ENCODE measurements at places on chromosomes 7 and 10. TPM values are rescaled to one million over a fixed set of nuclear protein-coding genes. Genes with fewer than 3 reads are reported as not detected.

Gene UMAD1
- 8.5 TPM for total RNA-seq

GRCh38 chr10:56715262-56715661, 354.2 kb upstream of the ZWINT start:
- no peak for DNase-seq

GRCh38 chr10:131683941-131684340, 216.9 kb upstream of the PPP2R2D start:
- no peak for DNase-seq

Gene FANK1
- 3.1 TPM for total RNA-seq

Gene EGR2
- 14.9 TPM for total RNA-seq

GRCh38 chr7:46969303-46970130, 612.4 kb downstream of the TNS3 start:
- no peak for DNase-seq

- no peak for DNase-seq
These were observed 396.2 kb downstream of the REEP3 start for GRCh38 chr10:63917363-63917762.

Gene SPAG6
- total RNA-seq = not detected

Gene KCNIP2
- 5.7 TPM for total RNA-seq

DNA sequence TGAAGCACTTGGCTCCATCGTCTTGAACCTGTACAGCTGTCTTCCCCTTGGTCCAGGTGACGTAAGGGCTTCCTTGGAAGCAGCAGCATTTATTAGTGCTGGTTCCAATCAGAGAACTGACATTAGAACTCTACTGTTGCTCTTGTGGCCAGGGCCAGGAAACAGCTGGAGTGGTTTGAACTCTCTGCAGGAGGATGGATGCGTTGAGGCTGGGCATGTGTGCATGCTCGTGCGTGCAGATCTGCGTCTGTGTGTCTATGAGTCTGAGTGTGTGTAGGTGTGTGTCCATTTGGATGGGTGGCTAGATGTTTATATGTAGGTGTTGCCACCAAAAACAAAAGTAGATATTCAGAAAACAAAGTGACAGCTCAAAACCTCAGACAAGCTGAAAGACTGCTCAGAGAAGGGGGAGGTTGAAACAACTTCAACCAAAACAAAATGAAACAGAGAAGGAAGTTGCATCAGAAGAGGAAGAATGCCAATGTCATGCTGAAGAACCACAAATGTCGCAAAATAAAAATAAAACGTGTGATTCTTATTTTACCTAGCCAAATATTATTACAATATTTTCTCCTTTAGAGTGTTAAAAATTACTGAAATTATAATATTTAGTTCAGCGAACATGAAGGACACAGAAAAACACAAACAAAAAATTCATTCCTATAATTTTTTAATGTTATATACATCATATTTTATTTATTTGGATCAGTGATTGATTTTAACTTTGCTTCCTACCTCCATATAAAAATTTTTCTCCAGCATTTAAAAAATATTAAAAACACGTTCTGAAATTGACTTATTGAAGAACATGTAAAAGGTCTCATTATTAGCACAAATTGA, 96.1 kb upstream of the MKLN1 start:
- no peak for DNase-seq

DNA sequence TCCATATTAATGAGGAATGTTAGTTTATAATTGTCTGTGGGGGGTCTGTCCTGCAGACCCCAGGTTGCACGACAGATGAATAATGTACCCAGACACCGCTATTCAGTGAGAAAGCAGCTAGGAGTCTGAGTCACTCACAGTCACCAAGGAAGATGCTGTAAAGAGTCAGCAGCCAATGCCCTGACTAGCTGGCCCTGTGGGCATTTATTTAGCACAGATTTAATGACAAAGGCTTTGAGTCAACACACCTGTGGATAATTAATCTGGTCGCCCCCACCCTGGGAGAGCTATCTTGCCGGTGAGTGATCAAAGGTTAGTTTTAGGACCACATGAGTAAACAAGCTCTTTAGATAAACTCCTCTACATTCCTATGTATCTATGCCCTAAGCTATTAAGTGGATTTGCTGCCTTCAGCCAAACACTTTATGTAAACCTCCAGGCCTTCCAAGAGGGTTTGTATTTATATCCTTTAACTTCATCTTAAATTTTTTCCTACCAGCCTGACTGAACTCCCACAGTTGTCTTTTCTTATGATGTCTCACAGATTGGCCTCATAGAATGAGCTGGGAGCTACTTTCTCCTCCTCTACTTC, 180.0 kb upstream of the ADCY1 start:
- DNase-seq = no peak

DNA sequence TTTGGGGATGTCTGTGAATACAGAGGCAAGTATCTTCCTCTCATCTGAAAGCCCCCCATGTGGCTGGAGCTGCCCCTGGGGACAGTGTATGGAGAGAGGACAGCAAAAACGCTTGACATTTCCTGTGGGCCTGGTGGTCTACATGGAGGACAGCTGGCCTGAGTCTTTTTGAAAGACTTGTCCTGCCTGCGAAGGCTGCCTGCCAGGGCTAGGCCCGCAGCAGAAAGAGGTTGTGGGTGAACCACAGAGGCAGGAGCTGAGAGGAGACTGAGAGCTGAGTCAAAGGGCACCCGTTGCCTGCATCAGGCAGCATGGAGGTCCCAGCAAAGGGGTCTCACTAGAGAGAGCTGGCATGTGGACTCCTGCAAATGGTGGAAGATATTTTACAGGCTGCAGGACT, 66.4 kb downstream of the KAT6B start:
- DNase-seq = no peak

Gene CLCN1
- 0.20 TPM for total RNA-seq

GRCh38 chr10:71780156-71780555, 6.8 kb upstream of the VSIR start:
- no peak for DNase-seq

Gene SNCG
- 7.1 TPM for total RNA-seq

DNA sequence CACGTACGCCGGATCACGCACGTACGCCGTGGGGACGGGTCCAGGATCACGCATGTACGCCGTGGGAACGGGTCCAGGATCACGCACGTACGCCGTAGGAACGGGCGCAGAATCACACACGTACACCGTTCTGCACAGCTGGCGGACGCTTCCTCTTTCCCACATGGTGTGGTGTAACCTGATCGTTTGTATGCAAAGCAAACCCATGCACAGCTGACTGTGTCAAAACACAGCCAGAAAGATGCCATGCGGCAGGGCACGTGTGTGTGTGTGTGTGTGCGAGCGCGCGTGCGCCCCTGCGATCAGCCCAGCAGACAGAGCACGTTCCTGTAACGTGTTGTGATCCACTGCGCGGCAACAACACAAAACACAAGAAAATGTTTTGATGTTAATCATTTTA, 573.6 kb downstream of the DNAJB6 start:
- DNase-seq = no peak

Gene PPP1R17
- total RNA-seq = not detected

Gene ACSL5
- total RNA-seq = 10.1 TPM

Gene CYP17A1
- not detected for total RNA-seq

- DNase-seq = no peak
These were observed 84.0 kb downstream of the ANLN start for GRCh38 chr7:36473454-36474282.

DNA sequence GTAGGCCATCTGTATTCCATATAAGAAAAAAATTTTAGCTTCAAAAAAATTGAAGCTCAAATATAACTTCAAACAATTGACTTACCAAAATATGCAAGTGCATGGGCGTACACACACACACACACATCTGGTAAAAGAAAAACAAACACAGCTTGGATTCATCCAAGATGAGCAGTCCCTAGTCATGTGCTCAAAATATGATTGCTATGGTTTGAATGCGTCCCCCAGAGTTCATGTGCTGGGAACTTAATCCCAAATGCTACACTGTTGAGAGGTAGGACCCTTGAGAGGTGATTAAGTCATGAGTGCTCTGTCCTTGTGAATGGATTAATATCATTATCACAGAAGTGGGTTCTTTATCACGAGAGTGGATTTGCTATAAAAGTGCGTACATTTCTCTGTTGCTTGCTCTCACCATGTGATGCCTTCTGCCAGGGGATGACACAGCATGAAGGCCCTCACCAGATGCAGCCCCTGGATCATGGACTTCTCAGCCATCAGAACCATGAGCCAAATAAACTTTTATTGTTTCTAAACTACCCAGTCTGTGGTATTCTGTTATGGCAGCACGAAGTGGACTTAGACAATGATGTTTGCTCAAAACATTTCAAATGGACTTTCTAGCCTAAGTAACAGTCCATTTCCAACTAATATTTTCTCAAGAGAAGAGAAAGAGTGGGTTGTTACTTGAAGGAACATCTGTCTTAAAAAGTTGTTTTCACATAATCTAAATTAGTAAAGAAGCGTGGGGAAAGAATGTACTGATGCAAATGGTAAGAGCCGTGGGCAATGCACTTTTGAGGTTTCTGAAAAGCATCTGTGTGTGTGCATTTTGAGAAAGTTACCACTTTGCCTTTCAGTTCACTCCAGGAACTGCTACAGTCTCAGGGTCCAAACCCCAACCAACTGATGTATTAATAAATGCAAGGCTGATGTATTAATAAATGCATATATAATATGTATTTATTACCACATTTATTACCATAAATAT, 15.1 kb upstream of the SVIL start:
- peak; percentile 73 for DNase-seq

Gene PARG
- total RNA-seq = 35.0 TPM

Gene AZGP1
- 39.4 TPM for total RNA-seq

Gene AUTS2
- total RNA-seq = 61.0 TPM

DNA sequence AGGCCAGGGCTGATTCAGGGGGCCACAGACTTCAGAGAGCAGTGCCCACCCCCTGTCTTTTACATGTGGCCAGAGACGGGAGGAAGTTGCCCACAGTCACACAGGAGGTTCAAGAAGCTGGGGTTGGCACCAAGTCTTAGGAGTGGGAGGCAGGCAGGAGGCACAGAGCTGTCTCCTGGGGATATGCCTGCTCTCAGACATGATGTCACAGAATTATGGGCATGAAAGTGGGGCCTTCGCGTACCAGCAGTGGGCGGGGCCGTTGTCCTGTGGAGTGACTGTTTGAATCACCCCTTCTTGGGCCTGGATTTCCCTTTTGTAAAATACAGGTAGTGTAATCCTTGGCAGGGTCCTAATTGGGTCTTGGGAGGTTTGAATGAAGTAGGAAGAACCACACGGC, 81.2 kb upstream of the PPIF start:
- no peak for DNase-seq

DNA sequence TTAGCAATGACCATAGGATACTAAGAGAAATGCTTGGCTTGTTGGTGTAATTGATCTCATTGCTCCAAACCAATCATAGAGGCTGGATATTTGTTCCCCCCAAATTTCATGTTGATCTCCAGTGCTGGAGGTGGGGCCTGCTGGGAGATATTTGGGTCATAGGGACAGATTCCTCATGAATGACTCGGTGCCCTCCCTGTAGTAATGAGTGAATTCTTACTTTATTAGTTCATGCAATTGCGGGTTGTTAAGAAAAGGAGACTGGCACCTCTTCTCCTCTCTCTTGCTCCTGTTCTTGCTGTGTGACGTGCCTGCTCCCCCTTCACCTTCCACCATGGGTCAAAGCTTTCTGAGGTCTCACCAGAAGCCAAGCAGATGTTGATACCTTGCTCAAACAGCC, 630.1 kb downstream of the CALN1 start:
- DNase-seq = no peak

GRCh38 chr7:136685501-136686173, 182.8 kb upstream of the CHRM2 start:
- no peak for DNase-seq

DNA sequence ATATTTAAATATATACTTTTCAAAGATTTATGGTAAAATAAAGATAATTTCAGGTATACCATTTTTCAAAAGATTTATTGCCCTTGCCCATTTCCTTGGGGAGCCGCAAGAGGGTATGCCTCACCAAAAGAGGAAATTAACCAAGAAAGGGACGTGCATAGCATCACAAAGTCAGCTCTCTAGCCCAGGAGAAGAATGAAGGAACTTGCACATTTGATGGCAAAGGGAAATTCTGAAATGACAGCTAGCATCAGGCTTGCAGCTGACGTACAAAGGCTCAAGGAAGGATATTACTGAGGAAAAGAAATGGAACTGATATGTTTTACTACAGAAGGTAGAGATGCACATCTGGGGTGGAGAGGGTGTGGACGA, 93.6 kb upstream of the RSU1 start:
- DNase-seq = no peak

Gene GPR37
- 4.3 TPM for total RNA-seq

GRCh38 chr10:132232023-132232951, 45.5 kb downstream of the DPYSL4 start:
- DNase-seq = no peak

Gene ALOX5
- total RNA-seq = 9.4 TPM

DNA sequence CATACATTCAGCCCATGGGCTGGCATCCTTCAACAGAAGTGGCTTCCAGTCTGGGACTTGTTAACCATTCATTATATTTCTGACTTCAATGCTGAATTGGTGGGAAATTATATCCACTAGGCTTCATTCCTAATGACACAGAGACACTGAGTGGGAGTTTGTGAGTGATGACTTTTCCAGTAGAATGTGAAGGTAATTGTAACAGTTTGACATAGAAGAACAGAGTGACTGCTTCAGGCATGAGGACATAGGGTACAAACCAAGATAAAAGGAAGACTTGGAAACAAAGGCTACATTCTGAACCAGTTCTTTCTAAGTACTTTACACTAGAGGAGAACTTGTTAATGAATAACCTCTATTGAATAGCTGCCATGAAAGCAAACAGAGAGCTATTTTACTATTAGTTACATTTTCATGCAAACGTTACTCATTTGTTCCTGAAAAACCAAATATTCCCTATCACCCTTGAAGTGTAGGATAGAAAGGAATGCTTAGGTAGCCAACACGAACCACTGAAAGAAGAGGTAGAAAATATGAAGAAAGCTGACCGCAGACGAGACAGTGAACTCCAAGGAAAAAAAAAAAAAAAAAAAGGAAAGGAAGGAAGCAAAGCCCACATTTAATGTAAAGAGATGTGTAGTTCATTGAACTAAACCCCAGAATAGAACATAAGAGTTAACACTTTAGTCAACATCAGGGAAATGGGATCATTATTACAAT, 237.0 kb upstream of the SEMA3C start:
- DNase-seq = peak; percentile 3

- no peak for DNase-seq
These were observed 273.7 kb downstream of the CCDC3 start for GRCh38 chr10:12727832-12728215.

DNA sequence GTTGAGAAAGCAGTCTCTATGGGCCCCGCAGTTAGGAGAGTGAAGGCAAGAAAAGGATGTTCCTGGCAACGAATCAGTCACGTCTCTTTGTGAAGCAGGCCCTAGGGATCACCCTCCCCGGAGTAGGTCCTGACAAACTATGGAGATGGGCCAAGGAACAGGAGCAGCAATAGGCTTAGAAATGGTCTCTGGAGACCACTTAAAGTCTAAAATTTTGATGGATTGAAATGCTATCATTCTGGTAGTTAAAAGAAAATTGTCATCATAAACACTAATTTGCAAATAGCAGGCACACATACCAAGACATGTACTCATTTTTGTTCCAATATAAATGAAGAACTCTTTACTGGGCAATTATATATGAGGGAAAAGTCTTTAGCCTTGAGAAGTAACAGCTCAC, 123.5 kb downstream of the ITGB8 start:
- DNase-seq = no peak

Gene AVL9
- total RNA-seq = 21.7 TPM
